ENCODE measurements at places on chromosomes 2 and 18. TPM values are rescaled to one million over a fixed set of nuclear protein-coding genes. Genes with fewer than 3 reads are reported as not detected.
A peak's percentile ranks its signal among the peaks of the same experiment; 100 is the strongest.

Gene IL36B
- total RNA-seq = 2.4 TPM

Gene AMER3
- total RNA-seq = 1.2 TPM

Gene PSTPIP2
- 6.7 TPM for total RNA-seq

Gene CDH19
- total RNA-seq = 6.7 TPM

Gene IL1RL2
- total RNA-seq = not detected

Gene MATN3
- 4.1 TPM for total RNA-seq

Gene COLEC11
- total RNA-seq = not detected

- DNase-seq = peak; percentile 88
Observed at GRCh38 chr2:38603402-38604290, 918 bp upstream of the HNRNPLL start.

- DNase-seq = no peak
Observed at GRCh38 chr2:203798296-203799087, 69.1 kb upstream of the CTLA4 start.

DNA sequence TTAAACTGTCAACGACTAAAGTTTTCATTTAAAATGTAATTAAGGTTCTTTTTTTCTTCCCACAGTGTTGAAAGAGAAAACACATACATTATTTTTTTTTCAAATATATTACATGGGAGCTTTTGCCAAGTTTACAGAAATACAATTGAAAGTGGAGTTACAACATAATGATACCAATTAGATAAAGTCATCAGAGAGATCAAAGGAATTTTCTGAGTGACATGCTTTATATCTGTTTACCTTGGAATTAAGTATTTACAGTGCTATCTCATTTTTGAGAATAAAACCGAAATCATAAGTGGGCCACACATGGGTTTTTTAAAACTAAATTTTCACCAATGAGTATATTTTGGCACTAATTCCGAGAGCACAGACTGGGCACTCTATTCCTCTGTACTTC, 165.2 kb downstream of the RAPGEF4 start:
- no peak for DNase-seq

DNA sequence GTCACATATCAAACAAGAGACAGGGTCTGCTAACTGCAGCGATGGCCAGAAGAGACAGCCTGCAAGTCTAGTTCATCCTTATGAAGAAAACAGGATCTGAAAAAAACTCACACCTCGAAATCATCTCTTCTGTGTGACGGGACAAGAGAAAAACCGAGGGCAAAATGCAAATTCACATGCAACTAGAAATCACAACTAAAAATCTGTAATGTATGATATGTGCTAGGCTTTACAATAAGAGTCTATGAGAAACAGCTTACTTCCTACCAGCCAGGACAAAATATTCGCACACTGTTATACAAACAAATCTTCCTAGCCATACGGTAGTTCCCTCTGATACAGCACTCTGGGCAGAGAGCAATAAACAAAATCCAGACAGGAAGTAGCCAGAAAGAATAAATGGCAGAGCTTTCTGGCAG, 48.8 kb downstream of the ANKRD44 start:
- DNase-seq = peak; percentile 35

DNA sequence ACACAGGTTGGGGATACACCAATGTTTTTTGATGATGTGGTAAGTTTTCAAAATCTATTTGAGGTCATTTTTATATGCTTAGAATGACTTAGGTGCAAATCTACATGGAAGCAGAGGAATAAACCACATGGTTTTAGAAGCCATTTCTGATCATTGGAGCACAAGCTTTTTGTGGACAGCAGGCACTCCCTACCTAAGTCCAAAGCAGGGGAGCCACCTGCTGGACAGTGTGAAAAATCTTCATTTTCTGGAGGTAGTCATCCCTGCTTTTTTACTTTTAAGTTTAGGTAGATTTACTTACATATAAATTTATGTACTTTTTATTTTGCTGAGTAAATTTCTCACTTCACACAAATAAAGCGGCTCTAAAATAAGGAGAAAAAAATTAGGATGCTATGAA, 323.2 kb downstream of the PLCL1 start:
- peak; percentile 73 for DNase-seq

- no peak for DNase-seq
Observed at GRCh38 chr2:182445391-182445965, 18.6 kb upstream of the PDE1A start.

DNA sequence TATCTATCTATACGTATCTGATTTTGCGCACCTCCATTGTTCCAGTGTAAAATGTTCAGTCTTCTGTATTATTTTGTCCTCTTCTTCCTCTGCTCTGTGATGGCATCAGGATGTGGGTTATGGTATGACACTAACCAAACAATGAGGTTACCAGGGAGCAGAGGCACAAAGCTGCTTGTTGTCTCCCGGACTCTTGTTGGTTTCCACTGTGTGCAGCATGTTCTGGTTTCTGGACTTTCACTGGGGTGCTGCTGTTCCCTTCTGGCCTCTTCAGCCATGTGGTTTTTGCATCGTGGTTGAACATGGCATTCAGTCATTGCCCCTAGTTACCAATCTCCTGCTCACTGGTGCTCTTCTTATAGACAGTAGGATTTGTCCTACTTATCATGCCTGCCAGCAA, 665.9 kb downstream of the CBLN2 start:
- no peak for DNase-seq

DNA sequence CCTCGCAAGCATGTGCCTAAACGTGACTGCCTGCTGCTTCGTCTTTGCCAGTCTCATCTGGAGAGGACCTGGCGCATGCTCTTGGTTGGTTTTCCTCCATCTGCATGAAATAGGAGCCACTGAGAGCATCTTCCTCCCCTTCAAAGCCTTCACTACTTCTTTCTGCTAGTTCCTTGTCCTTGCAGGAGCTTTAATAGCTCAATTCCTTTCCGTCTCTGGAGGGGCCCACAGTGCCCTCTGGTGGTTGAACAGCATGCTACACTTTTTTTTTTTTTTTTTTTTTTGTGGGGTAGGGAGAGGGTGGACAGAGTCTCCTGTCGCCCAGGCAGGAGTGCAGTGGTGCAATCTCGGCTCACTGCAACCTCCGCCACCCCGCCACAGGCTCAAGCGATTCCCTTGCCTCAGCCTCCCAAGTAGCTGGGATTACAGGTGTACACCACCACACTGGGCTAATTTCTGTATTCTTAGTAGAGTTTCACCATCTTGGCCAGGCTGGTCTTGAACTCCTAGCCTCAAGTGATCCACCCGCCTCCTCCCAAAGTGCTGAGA, 59.6 kb downstream of the SP110 start:
- DNase-seq = peak; percentile 54

- DNase-seq = no peak
Observed at GRCh38 chr2:42274863-42275262, 86.2 kb downstream of the COX7A2L start.

- no peak for DNase-seq
Observed at GRCh38 chr2:189854940-189855339, 70.7 kb downstream of the PMS1 start.

DNA sequence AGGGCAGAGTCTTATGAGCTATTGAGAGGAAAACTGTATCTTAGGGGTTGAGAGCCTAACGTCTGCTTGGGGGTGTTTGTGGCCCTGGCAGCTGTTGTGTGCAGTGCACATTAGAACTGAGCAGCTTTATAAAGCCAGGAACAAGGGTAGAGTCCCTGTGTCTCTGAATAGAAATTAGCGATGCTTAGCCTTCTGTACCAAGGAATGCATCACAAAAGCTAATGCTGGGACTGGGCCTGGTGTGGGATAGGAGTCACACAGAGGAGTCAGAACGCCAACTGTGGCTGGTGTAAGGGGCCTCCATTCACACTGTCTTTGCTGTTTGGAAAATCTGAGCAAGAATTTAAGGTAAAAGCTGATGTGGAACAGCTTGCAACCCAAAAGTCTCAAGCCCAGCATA, 283.2 kb downstream of the SOX11 start:
- DNase-seq = no peak

DNA sequence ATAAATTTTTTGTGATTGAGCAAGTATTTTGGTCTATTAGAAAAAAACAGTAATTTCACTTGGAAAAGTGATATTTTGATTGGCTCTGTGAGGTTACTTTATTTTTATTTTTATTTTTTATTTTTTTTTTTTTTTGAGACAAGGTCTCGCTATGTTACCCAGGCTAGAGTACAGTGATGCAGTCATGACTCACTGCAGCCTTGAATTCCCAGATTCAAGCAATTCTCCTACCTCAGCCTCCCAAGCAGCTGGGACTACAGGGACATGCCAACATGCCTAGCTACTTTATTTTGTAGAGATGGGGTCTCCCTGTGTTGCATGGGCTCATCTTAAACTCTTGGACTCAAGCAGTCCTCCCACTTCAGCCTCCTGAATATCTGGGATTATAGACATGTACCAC, 60.9 kb upstream of the MGAT5 start:
- no peak for DNase-seq

- peak; percentile 47 for DNase-seq
Observed at GRCh38 chr2:168997118-168997521, 34.0 kb downstream of the ABCB11 start.

GRCh38 chr2:2238726-2239269, 92.3 kb downstream of the MYT1L start:
- no peak for DNase-seq

Measured in umbilical cord (tissue), 2 donors.